ENCODE measurements at places on chromosomes 12 and 14. TPM values are rescaled to one million over a fixed set of nuclear protein-coding genes. Genes with fewer than 3 reads are reported as not detected.

The PTCSC3 gene
- not detected for total RNA-seq

DNA sequence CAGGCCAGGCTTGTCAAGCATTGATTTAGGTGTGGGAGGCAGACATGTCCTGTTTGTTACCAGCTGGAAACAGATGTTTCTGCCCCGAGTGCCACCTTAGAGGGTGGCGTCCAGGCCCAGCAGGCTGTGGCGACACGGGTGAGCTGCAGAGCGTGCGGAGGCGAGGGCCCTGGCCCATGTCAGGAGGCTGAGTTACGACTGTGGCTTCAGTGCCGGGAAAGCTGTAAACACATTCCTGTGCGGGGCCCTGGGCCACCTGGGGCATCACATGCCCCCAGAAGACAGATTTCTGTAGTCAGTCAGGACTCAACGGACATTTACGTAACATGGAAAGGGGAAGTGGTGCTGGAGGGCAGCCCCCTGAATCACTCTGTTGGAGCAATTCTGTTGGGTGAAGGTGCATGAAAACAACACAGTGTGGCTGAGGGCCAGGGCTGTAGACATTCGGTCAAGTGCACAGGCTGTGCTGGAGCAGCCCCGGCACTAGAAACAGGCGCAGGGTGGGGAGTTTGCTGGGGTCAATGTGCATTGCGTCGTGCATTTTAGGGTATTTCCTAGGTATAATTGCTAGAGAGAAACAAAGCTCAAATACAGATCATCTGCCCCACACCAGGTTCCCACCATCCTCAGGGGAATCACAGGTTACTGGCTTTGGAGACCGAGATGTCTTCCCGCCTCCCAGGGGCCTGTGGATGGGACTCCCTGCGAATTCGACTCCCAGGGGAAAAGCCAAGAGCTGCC, 291.8 kb downstream of the TMEM121 start:
- no peak for DNase-seq

DNA sequence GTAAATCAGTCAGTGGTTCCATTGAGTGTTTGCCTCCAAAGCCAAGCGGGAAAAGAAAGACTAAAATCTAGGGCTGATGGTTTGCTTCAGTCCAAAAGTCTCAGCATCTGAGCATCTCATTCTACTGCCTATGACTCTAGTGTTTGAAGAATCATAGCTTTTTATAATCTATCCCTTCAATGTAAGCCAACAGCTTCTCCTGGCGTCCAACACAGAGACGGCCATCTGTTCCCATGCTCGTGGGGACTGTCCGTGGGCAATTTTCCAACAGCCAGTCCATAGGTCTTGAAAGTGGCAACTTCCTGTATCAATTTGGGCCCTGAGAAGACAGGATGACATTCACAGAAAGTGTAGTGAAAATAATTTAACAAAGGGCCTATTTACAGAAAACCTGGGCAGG, 544.4 kb upstream of the TMEM132C start:
- no peak for DNase-seq

- no peak for DNase-seq
Observed at GRCh38 chr14:64753374-64753773, 49.1 kb downstream of the PLEKHG3 start.

The MYBPC1 gene
- total RNA-seq: not detected

DNA sequence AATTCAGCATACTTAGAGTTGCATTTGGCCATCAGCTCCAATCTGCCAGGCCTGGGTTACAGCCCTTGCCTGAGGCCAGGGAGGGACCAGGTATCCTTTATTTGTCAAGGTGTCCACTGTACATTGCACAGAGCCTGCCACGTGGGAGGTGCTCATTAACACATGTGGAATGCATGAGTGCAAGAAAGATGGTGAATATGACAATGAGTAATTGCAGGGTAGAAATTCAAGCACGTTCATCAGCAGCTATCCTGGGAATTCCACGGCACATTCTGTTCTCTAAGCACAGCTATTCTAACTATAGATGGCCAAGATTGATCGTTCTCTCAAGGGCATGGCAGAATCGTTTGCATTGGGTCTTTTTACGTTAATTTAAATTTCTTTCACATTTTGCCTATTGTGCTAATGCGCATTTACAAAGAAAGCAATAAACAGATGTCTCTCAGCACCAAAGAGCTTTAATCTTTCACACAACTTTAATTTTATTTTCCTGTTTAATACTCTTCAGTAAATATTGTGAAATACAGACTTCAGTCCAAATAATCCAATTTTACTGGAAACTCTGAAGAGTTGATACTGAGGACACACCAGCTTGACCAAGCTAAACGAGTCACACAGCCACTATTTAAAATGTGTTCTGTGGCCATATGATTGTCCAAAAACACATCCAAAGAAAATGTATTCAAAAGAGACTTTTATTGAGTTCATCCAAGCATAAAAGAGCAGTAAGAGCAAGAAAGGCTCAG, 1025.7 kb upstream of the TMEM132C start:
- no peak for DNase-seq

DNA sequence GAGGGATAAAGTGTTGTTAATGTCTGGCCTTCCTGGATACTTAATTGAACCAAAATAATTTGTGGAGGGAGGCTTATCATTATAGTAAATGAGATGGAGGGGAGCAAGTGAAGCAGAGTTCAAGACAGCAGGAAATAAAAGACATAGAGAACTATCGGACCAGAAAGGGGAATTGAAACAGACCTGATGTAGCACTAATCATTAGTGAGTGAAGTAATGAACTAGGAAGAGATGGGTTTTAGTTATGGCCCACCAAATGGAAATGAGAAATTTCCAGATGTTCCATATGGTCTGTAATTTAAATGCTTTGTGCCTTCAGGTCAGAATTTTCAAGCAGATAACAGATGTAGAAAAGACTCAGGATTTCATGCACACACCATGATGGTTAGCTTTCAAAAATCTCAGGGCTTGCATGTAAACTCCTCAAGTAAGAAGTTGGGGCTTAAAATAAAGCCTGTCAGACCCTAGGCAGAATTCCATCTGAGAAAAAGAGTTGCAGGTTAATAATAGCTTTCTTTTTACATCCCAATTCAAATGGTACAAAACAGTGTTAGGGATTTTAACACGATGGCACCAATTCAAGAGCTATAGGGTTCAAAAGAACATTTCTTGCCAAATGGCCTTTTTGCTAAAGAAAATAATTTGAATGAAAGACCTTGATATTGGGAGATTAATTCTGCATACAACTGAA, 355.8 kb downstream of the FSCB start:
- DNase-seq: no peak

GRCh38 chr12:3191450-3191849, 114.3 kb downstream of the TSPAN9 start:
- DNase-seq: no peak

DNA sequence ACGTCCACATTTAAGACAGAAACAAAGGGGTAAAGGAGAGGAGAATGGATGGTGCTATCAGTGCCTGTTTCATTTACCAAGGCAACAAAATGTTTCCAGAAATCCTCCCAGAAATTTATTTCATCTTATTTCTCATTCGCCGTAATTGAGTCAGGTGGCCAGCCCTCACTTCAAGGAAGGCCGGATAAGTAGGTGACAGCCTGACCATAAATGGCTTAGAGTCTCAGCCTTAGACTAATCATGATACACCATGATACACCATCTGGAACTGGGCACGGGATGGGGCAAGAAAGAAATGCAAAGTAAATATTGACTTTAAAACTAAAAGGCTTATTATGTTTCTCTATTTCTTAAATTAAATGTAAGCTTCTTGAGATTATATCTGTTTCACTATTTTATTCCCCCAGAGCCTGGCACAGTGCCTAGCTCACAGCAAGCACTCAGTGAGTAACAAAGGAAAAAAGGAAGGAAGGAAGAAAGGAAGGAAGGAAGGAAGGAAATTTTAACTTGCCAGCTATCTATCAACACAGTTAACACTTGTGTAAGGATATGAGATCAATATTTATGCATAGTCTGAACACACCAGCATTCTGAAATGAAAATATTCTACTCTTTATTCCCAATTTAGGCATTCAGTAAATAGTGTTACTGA, 106.1 kb upstream of the FSCB start:
- DNase-seq: no peak

DNA sequence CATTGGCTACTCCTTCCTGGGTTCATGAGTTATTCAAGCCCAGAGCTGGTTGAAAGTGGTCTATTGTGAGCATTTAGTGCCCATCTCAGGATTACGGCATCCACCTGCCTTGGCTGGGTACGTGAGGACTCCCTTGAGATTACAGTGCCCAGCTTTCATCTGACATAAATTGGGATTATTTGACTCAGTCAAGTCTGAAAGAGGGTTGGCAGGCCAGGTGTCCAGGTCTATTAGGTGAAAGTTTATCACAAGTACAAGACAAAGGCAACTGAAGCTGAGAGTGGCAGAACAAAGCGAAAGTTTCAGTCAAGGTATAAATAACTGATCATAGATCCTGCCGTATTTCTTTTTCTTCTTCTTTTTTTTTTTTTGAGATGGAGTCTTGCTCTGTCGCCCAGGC, 84.6 kb upstream of the ATF7IP start:
- DNase-seq: no peak

The YARS2 gene
- 31.8 TPM for total RNA-seq

The HOXC9 gene
- not detected for total RNA-seq

The AREL1 gene
- 28.2 TPM for total RNA-seq

- DNase-seq: no peak
Observed at GRCh38 chr14:67393689-67394088, 18.3 kb downstream of the PLEK2 start.

The CFAP54 gene
- 0.45 TPM for total RNA-seq

- DNase-seq: peak; percentile 47
Observed at GRCh38 chr14:54782751-54783659, 119.6 kb downstream of the GCH1 start.

The KLRC2 gene
- total RNA-seq: 2.6 TPM

The CORO1C gene
- 98.9 TPM for total RNA-seq

DNA sequence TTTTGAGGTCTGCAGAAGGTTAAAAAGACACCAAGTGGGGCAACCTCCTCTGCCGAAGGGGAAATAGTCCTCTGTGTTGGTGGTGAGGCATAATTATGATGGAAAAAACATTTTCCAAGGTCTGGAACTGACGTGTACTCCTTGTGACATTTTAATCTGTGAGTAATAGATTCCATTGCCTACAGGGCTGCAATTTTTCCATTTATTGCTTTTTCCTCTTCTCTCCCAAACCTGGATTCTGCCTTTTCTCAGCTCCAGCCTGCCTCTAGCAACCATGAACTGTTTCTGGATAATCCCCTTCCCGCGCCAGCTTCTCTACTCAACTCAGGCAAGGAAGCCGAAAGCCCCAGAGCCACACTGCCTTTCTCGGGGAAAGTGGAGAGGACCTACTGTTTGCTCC, 230.1 kb upstream of the PLXNC1 start:
- DNase-seq: no peak

- no peak for DNase-seq
Observed at GRCh38 chr14:22475381-22475780, 113.6 kb downstream of the DAD1 start.

GRCh38 chr14:89566180-89566579, 149.1 kb upstream of the FOXN3 start:
- no peak for DNase-seq

The IGF1 gene
- 0.90 TPM for total RNA-seq

DNA sequence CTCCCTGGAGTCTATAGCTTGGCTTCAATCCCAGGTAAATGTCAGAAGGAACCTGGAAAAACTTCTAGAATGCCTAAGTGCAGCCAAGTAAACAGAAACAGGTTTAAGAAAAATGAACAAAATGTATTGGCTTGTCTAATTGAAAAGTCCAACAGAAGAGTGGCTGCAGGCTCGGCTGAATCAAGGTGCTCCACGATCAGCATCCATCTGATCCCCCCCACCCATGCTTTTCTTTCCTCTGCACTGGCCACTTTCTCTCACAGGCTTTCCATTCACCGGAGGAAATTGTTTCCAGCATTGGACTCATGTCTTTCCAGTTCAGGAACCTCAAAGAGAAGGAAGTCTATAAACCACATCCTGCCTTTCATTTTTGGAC, 42.0 kb upstream of the C14orf180 start:
- DNase-seq: no peak

- no peak for DNase-seq
Observed at GRCh38 chr12:114655934-114656749, 27.8 kb downstream of the TBX3 start.

- DNase-seq: no peak
Observed at GRCh38 chr12:127761880-127762279, 505.1 kb upstream of the TMEM132C start.

DNA sequence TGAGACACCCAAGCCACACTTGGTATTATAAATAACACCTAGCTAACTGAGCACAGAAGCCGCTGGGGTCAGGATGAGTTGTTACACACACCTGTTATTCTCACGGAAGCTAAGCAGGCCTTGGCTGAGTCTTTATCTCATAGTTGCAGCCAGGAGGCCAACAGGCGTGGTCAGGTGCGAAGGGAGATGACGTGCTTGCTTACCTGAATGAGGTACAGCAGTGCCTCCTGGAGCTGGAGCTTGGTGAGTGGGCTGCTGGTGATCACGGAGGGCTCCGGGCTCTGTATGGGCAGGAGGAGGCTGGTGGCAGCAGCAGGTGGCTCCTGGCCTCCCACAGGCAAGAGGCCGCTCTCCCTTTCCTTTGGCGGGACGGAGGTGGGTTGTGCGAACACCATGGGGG, 30.4 kb upstream of the CACNA2D4 start:
- DNase-seq: no peak

GRCh38 chr12:82187595-82187994, 170.6 kb downstream of the CCDC59 start:
- DNase-seq: no peak

The SMIM41 gene
- not detected for total RNA-seq

The ZCRB1 gene
- total RNA-seq: 81.3 TPM

DNA sequence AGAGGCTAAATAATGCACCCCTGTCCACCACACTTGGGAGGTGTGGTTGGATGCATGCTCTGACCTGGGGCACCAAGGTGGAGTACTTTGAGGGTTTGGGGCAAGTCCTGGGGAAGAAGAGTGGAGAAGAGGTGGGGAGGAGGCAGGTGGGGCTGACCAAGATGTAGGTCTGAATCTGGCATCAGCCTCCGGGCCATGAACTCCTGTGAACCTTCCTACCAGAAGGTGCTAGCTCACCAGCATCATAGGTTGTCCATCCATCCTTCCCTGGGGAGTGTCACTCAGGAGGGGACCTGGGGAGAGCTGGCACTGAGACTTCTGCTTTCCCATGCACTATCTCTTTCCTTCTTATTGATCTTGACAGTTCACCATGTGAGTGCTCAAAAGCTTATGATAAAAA, 13.6 kb upstream of the EMP1 start:
- DNase-seq: no peak

DNA sequence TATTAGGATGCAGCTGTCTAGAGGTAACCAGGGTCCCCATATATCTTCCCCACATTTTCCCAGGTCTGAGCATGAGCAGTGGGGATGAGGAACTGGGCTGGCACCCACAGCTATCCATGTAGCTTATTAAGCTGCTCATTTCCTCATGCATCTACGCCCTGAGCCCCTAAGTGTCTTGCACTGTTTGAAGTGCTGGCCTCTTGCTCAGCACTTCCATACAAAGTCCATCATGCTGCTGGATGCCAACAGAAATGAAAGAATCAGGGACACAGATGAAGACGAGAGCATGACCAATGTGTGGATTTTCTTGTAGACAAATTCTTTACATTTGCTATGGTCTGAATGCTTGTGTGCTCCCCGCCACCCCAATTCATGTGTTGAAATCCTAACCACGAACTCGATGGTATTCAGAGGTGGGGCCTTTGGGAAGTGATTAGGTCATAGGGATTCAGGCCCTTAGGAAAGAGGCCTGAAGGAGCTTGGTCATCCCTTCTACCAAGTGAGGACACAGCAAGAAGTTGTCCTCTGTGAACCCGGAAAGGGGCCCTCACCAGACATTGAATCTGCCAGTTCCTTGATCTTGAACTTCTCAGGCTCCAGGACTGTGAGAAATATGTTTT, 54.5 kb downstream of the C12orf75 start:
- DNase-seq: no peak

GRCh38 chr14:61607570-61608244, 87.6 kb upstream of the HIF1A start:
- DNase-seq: peak; percentile 54

The MYO1H gene
- not detected for total RNA-seq

Data from activated CD8-positive, alpha-beta T cell treated with anti-CD3 and anti-CD28 coated beads for 36 hours (primary cell).